ENCODE measurements at places on chromosomes 3 and 15. TPM values are rescaled to one million over a fixed set of nuclear protein-coding genes. Genes with fewer than 3 reads are reported as not detected.

The NCK1 gene
- 33.4 TPM for total RNA-seq

The LARP6 gene
- not detected for total RNA-seq

The GLCE gene
- total RNA-seq: 2.9 TPM

The CIDEC gene
- not detected for total RNA-seq

The SLC22A14 gene
- not detected for total RNA-seq

The ENTPD3 gene
- not detected for total RNA-seq

DNA sequence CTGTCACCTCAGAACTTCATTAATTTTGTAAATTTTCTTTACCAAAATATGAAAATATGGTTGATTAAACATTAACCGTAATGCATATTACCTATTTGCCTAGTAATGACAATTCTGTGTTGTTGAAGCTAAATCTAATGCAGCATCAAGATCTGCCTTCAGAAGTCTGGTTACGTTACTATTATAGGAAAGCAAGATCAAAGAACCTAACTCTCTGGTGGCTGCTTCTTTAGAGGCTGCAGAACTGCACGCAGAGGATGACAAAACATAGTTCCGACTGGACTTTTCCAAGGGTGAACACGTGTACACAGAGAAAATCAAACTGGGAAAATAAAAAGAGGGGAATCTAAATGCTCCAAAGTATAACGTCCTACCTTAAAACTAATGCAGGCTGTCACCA is 20.5 kb downstream of the CD47 start:
- H3K27ac ChIP-seq: no peak overlapping the region
- no peak overlapping the region for H3K4me3 ChIP-seq
- peaks cover 84% of the 10 kb centered on the region for H3K4me1 ChIP-seq

DNA sequence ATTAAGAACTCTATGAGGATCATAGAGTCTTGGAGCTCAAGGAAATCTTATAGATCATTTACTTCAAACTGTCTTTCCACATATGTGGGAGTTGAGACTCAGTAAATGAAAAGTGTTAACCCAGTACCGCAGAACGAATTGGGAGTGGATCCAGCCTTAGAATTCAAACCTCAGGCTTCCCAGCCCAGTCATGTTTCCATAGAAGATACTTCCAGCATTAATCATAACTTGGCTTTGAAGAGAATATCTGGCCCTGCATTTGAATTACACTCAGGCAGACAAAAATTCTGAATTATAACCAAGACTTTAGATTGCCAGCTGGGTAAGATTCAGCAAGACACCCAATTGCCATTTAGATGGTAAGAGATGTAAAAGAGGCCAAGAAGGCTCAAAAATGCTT is 972.0 kb downstream of the TUSC7 start:
- H3K27ac ChIP-seq: no peak overlapping the region
- H3K36me3 ChIP-seq: no peaks in the 10 kb centered on the region
- no peak overlapping the region for H3K4me3 ChIP-seq
- DNase-seq: no peak

GRCh38 chr3:79968418-79968817 is 200.6 kb upstream of the ROBO1 start:
- H3K27ac ChIP-seq: no peak overlapping the region
- no peak overlapping the region for H3K4me3 ChIP-seq
- no peaks in the 10 kb centered on the region for H3K4me1 ChIP-seq
- no peaks in the 10 kb centered on the region for H3K27me3 ChIP-seq
- DNase-seq: no peak

DNA sequence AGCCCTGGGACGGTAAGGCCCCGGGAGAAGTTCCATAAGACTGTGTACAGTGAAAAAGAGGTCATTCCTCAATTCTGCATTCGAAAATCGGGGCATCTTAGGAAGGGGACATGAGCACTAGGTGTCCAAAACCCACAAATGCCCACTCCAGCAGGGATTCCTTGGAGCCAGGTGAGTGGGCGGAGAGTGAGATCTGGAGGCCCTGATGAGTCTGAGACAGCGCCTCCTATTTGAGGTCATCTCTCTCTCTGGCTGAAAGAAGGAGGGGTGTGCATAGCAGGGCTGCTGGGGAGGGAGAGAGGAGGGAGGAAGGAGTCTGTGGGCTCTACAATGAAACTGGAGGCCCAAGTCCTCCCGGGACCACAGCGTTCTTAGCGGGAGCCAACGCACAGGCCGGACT is 38.1 kb upstream of the LACTB start:
- DNase-seq: no peak
- H3K27ac ChIP-seq: no peak overlapping the region
- H3K27me3 ChIP-seq: peaks cover 13% of the 10 kb centered on the region
- no peaks in the 10 kb centered on the region for H3K4me1 ChIP-seq
- no peak overlapping the region for H3K4me3 ChIP-seq

- peaks cover under 1% of the 10 kb centered on the region for H3K36me3 ChIP-seq
- H3K27me3 ChIP-seq: no peaks in the 10 kb centered on the region
- peaks cover 7% of the 10 kb centered on the region for H3K4me1 ChIP-seq
- no peak for DNase-seq
- H3K4me3 ChIP-seq: no peak overlapping the region
Measured at GRCh38 chr3:106566277-106566676, 697.5 kb upstream of the CBLB start.

DNA sequence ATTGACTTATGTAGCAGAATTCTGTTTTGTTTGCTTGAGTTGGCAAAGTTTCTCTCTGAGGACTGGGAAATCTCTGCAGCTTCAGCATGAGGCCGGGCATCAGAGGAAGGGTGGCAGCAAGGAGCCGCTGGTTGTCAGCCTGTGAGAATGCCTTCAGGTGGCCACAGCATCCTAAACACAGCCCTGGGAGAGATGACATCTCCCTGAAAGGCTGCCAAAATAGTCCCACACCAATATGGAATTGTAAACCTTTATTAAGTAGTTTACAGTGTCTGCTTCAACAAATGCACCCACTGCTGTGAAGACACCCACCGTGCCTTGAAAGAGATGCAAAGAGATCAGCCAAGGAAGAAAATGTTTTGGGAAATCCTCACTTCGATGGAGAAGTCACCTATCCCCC is 609.7 kb upstream of the ARRDC4 start:
- no peaks in the 10 kb centered on the region for H3K4me1 ChIP-seq
- DNase-seq: no peak
- no peaks in the 10 kb centered on the region for H3K36me3 ChIP-seq

DNA sequence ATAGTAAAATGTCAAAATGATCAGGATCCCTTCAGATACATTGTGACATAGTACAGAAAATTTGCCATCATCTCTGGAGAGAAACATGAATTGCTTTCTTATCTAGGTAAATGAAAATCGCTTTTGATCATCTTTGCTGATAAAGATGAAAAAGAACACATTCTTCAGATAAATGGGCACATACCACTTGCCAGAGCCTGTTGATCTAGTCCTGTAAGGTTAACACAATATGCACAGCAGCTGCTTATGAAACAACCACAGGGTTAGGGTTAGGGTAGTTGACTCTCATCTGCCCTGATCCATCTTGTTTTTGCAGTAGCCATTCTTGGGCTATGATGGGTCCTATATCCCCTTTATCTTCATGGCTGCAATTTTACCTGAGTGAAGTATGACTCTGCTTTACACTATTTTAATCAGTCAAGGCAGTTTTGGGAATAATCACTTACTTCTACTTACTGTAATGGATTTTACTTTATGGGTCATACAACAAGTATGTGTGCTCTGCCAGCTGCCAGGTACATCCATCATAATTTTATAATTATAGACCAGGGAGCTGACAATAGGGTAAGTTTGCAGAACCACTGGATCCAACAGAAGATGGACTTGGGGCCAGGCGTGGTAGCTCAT is 12.6 kb upstream of the SPINK8 start:
- no peaks in the 10 kb centered on the region for H3K36me3 ChIP-seq
- H3K27me3 ChIP-seq: peaks cover 13% of the 10 kb centered on the region
- no peak overlapping the region for H3K4me3 ChIP-seq
- H3K4me1 ChIP-seq: no peaks in the 10 kb centered on the region
- no peak overlapping the region for H3K27ac ChIP-seq
- DNase-seq: no peak

- H3K27ac ChIP-seq: no peak overlapping the region
- no peaks in the 10 kb centered on the region for H3K27me3 ChIP-seq
- H3K4me1 ChIP-seq: peaks cover 2% of the 10 kb centered on the region
- H3K4me3 ChIP-seq: no peak overlapping the region
Measured at GRCh38 chr3:60142009-60142408, 1092.2 kb upstream of the CFAP20DC start.

Measured in activated T-helper 1 cell treated with anti-CD3 and anti-CD28 coated beads, Interleukin-12 subunit alpha, Interleukin-12 subunit beta, Interleukin-2, Interleukin-4 antibody, amounts not matched to agents 30 ng/mL and 10 ng/mL and 1 ng/mL, durations not matched to agents 14 hours and 24 hours and 36 hours (primary cell).